ENCODE measurements at places on chromosomes 5 and 9. TPM values are rescaled to one million over a fixed set of nuclear protein-coding genes. Genes with fewer than 3 reads are reported as not detected.

- no peak for DNase-seq
Measured at GRCh38 chr9:18893046-18893445, 140.0 kb downstream of the SAXO1 start.

DNA sequence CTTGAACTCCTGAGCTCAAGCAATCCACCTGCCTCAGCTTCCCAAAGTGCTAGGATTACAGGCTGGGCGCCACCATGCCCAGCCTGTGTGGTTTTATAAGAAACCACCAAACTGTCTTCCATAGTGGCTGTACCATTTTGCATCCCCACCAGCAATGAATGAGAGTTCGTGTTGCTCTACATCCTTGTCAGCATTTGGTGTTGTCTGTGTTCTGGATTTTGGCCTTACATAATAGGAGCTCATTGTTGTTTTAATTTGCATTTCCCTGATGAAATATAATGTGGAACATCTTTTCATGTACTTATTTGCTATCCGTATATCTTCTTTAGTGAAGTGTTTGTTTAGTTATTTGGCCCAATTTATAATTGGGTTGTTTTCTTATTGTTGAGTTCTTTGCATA is 29.8 kb downstream of the PHF2 start:
- no peak for DNase-seq

TMC1 gene
- total RNA-seq: not detected

TRIM7 gene
- total RNA-seq: 11.4 TPM

SPATA31D4 gene
- not detected for total RNA-seq

DNA sequence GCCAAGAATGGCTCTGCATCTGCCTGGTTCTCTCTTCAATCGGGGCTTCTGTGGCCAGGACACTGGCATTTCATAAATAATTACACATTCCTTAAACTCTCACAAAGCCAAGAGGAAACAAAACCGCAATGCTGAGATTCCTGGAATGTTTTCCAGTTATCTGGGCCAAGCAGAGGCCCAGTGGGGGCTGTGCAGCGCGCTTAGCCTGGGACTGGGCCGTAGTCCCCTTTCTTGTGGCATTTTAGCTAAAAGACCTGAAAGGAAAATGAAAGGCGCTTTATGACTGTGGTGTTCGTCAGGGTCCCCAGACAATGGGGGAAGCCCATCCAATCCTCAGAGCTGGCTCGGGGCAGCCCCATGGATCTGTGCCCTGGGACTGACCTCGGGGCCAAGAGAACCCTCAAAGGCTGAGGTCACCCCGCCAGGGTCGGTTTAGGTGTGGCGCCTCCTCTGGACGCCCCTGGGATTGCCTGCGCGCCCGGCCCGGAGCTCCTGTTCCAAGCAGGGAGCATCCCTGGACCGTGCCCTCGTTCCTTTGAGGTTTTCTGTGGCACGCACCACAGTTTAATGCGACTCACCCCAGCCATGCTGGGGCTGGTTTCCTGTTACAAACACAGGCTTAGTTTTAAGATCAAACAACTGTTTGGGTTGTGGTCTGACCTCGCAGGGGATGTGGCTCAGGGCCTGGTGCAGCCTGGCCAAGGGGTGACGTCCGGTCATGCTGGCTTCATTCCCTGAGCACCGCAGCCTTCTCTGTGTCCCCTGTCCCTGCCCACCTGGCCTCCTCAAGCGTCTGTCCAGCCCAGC is 51.5 kb upstream of the NKD2 start:
- no peak for DNase-seq

DNA sequence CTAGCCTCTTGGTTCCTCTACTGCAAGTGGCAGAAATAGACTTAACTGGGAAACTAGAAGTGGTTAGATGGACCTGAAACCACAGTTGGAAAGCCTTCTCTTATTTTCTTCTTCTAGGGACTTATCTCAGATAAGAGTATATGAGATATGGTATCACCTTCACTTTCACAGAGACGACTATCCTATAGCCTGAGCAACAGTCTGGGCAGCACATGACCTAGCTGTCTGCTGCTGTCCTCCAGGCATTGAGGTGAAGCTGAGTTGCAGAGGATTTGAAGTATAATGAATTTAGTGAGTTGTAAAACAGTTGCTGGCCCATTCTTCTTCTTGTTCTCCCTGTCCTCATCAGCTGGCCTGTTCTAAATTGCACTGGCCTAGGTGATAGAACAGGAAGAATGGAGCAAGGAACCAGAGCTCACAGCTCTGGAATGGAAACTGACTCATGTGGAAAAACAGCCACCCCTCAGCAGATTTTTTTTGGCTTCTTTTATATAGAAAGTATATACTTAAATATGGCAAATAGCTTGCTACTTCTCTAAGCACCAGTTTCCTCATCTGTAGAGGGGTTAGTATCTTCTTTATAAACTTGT is 27.8 kb downstream of the RECK start:
- DNase-seq: no peak

DNA sequence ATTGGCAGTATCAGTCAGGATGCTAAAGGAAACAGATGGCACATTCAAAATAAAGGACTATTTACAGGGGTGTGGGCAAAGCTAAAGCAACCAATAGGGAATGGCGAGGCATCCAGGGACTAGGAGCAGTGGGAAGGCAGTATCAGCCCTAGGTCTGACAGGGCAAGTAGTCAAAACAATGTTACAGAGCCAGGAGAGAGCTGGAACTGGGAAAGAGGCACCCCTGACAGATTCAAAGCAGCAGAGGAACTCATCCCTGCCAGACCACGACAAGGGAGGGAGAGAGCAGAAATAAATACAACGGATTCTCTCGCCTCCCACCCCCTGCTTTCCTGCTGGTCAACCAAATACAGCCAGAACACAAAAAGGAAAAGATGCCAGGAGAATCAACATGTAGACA is 371.5 kb downstream of the NR2F1-AS1 start:
- no peak for DNase-seq

DNA sequence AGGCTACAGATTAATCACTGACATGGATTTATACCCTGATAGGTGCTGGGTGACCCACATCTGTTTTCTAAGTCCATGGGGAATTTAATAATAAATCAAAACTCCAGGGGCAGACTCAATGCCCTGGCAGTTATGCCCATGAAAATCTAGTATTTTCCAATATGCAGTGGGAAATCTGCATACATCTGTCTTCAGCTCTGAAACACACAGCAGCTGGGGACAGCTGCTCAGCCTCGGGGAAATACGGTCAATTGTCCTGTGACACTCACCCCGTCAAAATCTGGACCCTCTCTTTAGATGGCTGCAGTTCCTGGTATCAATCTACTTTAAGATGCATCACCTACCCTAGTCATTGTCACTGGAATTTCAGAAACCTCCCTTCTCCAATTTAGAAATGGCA is 12.7 kb upstream of the C1QTNF3 start:
- DNase-seq: no peak

- no peak for DNase-seq
Measured at GRCh38 chr5:112373885-112374284, 45.2 kb downstream of the EPB41L4A start.

GRCh38 chr9:36441966-36442365 is 41.9 kb upstream of the RNF38 start:
- no peak for DNase-seq

IL4 gene
- not detected for total RNA-seq

LHFPL2 gene
- 30.1 TPM for total RNA-seq

GRCh38 chr9:91066856-91067255 is 265.2 kb downstream of the SYK start:
- no peak for DNase-seq

TRMT10B gene
- 10.7 TPM for total RNA-seq

- no peak for DNase-seq
Measured at GRCh38 chr5:98877600-98877999, 51.2 kb downstream of the CHD1 start.

ADAMTS6 gene
- total RNA-seq: 4.9 TPM

DNA sequence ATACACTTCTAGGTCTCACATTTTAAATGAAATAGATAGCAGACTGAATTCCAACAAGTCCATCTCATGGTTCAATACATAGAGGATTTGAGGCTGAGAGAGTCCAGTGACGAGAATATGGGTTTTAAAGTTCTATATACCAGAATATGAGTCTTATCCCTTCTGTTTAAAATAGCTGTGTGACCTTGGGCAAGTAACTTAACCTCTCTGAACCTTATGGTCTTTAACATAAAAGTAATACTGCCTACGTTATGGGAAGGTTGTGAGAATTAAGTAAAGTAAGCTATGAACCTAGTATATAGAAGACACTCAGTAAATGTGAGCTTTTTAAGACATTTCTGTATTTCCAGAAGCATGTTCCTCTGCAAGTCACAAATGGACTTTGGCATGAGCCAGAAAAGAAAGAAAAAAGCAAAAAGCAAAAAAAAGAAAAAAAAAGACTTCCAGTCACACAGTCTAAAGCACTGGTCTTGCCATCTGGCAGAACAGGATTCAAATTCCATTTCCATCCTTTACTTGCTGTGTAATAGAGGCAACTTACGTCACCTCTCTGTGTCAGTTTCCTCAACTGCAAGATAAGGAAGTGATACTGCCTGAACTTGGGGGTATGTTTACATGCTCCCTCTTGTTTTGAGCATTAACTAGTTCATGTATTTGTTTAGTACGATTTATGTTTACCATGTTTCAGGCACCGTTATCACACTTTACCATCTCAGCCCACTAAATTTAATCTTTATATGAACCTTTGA is 248.2 kb downstream of the TRIM32 start:
- no peak for DNase-seq

SLC36A3 gene
- total RNA-seq: not detected

DNA sequence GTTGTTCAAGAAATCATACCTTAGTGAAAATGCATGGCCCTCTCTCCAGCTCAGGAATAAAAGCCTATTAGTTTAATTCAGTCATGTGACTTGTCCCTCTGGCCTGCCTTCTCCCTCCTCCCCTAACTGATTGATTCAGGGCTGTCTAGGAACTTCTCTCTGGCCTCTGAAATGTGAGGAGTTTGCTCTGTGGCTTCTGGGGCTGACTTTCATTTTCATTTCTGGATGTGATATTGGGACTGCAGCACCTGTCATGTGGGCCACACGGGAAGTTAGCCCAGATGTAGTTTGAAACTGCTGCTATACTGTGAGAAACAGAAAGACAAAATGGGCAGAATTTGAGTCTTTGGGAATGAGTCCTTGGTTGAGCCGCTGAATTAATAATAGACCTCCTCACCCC is 44.8 kb downstream of the PARP8 start:
- DNase-seq: no peak

GRCh38 chr9:93203718-93204469 is 20.0 kb downstream of the WNK2 start:
- no peak for DNase-seq

DNA sequence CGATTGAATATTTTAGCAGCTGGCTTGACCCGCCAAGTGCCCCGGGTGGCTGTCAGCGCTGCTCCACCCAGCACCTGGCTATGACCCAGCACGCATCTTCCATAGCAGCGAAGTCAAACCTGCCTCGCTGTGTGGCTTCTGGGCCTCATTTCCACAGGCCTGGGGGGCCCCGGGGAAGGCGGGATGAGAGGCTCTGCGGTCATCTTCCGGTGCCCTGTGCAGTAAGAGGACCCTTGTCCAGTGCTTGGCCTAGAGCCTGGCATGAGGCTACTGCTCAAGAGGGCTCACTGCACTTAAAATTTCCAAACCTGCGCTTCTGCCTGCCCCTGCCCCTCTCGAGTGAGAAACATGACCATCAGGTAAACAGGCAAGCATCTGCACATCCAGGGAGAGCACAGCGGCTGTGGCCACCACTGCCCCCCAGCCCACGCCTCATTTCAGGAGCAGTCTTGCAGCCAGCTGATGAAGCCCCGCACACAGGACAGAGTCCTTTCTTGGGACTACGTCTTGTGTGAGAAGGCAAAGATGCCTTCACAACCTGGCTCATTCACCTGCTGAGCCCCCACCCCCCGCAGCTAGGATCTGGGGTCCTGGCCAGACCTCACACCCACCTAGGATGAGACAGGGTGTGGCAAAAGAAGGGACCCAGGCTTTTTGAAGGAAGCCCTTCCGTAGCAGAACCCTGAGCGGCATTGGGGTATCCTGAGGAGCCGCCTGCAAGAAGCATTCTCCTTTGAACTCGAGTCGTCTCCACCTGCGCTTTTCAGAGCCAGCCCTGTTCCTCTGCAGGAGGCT is 69.5 kb upstream of the UNC5A start:
- no peak for DNase-seq

DNA sequence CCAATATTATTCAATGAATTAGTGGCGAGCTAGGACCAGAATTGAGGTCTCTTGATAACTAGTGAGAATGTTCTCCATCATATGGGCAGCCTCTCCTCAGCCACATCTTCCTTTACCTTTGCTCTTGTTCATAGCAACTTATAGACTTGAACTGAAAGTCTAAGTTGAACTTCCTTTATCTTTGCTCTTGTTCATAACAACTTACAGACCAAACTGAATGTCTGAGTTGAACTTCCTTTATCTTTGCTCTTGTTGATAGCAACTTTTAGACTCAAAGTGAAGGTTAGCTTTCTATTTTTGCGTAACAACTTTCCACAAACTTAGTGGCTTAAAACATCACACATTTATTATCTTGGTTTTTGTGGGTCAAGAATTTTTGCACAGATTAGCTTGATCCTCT is 146.4 kb upstream of the C9orf72 start:
- DNase-seq: no peak

- DNase-seq: no peak
Measured at GRCh38 chr9:125493384-125493783, 213.6 kb downstream of the MAPKAP1 start.

- DNase-seq: no peak
Measured at GRCh38 chr9:88933607-88934379, 57.5 kb upstream of the S1PR3 start.

DNA sequence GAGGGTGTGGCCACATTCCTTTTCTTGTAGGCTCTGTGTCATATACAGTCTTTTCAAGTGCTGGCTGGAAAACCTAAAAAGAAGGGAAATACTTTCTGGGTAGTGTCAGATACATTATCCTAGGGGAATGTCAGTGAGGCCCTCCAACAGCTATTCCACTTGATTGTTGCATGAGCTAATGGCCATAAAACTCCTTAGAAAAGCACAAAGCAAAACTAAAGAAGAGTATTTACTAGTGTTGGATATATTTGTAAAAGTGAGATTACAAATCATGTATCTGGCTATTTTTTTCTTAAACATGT is 829 bp downstream of the ANXA1 start:
- DNase-seq: no peak

- no peak for DNase-seq
Measured at GRCh38 chr9:137348769-137349470, 46.8 kb upstream of the NRARP start.

DNA sequence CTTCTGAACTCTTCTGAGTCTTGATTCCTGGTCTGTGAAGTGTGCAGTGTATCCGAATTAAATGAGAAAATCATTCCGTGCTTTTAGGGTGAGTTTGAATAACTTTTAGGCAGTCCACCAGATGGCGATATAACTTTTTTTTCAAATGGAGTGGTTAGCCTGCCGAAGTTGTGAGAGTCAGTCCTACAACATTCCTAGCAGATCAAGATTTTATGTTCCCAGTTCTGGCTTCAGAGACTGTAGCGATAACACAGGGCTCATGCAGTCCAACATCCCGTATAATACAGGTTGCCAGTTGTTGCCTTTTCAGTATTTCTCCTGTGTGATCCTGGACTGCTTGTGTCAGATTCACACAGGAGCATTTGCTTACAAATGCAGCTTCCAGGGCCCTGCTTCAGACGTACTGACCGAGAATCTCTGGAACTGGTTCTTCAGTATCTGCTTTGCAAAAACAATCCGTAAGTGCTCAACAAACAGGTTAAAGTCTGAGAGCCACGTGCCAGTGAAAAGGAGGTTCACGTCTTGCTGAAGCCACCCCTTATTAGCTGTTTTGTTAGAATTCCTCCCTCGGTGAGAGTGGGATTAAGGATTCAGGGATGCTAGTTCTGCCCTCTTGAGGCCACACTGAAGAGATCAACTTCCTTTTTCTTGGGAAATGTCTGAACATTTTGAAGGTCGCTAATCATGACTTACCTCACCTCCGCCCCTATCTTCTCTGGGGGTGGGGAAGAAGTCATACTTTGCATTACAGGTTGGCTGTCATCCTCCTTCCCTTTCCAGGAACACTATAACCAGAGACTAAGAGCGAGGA is 22.8 kb downstream of the SMIM3 start:
- DNase-seq: no peak
